ENCODE measurements at places on chromosomes 3 and 15. TPM values are rescaled to one million over a fixed set of nuclear protein-coding genes. Genes with fewer than 3 reads are reported as not detected.

TGM4 gene
- not detected for total RNA-seq

GPR156 gene
- total RNA-seq = 0.26 TPM

BCL2A1 gene
- total RNA-seq = not detected

NUTM1 gene
- not detected for total RNA-seq

MRPL47 gene
- total RNA-seq = 49.9 TPM

GPR171 gene
- total RNA-seq = not detected

Data from HFFc6 (cell line).